ENCODE measurements at places on chromosomes 12 and 14.

DNA sequence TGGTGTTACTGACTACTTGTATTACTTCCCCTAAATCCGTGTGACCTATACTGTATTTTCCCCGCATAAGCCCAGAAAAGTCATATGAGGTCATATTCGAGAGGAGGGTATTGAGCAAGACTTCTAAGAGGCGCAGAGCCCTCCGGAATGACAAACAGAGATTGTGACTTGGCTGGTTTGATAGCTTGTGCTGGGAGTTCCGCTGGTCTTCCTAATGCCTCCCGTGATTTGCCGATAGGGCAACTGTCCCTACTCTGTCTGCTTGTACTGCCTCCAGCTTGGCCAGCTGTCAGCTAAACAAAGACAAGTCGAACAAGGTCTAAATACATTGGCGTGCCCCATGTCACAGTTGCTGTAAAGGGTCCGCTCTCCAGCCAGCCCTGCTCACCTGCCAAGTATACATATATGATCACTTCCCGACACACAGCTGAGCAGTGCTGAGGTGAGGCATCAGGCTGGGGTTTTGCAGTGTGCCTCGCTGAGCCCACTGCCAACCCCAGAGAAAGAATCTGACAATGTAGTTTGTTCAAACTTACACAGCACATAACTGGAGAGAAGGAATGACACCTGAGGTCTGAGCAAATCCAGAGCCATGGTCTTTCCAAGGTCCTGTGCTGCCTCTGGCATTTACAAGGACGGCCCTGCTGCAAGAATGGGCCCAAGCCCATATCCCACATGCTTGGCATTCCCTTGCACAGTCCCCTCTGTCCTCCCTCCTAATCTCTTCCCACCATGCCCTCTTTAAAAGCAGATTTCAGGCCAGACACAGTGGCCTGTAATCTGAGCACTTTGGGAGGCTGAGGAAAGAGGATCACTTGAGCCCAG lies 23.7 kb downstream of the LGMN start:
- no peak for DNase-seq

DNA sequence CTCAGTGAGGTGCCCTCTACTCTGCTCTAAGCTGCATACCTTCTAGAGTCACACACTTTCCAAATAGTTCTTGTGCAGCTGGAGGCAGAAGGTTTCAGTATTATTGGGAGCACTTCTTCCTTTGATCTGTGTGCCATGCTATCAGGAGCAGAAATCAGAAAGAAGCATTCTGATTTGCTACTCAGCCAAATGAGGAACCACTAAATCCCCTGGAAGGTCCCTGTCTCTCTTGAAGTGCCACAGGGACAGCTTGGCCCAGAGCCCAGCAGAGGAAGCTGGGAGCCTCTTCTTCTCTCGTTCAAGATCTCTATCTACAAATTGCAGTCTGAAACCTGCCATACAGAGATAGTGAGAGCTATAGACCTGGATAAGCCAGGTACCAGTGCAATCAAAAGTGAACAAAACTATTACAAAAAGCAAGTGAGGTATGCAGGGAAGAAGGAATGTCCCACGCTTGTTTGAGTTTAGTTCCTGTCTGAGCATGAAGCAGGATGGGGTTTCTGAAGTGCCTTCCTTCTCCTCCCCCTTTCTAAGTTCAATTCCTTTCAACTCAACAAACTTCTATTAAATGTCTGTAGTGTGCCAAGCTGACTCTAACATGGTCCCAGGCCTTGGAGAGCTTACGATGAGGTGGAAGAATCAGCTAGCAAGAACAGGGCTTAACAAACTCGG lies 100.9 kb upstream of the PARP11 start:
- no peak for DNase-seq

GRCh38 chr14:71588576-71589215 lies 343.5 kb upstream of the RGS6 start:
- no peak for DNase-seq

DNA sequence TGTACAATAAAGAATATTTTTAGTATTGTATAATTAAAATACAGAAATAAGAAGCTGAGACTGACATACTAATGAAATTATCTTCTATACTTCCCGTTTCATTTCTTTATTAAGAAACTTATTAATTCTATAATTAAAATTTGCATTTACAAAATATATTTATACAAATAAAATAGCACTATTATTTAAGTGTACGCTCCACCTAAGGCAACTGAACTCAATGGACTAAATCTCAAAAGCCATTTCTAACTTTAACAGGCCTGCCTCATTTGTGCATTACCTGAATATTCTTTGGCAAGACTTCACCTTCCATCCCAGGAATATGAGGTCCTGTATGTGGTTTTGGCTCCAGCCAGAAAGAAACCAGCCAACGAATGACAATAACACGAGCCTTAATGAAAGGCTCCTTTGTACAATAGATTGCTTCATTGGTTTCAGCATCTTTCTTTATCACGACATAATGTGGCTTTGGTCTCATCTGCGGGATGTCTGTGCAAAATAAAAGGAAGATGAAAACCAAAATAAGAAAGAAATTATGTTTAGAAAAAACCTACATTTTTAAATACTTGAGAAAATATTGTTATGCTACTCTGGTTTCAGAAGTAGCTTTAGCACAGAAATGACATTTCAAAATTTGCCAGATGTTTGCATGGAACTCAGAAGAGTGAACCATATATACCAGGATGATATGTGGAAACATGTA lies 58.7 kb downstream of the RALGAPA1 start:
- no peak for DNase-seq

DNA sequence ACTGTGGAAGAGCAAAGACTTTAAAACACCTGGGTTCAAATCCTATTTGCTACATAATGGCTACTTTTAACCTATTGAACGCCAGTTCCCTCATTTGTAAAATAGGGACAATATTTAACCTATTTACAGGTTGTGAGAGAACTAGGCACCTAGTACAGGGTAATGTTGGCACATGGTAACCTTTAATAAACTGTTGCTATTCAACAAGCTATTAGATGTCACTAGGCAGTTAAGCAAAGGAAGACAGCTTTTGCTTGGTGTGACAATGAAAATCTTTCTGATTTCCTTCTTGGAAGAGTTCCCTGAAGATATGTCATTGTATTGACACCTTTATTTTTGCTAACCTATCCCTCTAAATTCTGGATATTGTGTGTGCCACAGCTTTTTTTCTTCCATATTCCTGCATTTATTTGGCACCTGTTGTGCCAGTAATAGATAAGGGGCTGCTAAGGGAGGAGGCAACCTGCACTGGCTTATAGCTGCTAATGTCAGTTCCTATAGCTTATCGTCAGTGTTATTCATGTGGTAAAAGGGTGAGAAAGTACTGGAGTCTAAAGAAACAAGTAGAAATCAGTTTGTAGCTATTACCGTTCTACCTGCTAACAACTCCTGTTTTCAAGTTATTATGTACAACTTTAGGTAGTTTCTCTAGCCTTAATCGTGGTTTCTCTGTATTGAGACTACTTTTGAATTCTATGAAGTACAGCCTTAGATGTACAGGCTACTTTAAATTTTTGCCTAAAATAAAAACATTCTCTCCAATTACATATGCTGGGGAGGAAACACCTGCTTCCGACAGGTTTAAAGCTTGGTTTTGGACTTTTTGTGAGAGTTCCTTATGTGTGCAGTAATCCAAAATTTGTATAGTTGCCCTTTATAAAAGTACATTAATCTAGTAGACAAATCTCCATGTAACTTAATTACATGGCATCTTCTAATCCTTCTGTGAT lies 24.3 kb downstream of the HIF1A start:
- DNase-seq = no peak

- DNase-seq = no peak
Measured at GRCh38 chr12:52901715-52902541, 2.9 kb downstream of the KRT8 start.

DNA sequence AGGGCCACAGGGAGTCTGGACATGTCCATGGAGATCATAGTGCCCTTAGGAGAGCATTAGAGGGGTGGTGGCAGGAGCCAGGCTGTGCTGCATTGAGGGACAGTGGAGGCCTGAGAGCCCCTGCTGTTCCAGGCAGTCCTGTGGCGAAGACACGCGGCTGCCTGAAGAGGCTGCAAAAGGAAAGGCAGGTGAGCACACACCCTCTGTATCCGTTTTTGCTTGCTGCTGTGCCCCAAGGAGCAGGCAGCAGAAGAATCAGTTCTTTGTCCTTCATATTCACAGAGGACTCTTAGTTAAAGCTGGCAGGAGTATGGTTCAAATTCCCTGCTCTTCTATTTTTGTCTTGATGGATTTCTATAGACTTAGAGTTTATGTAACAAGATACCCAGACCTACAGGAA lies 4.5 kb downstream of the SLC35E3 start:
- DNase-seq = no peak
